H9 (cell line): ENCODE measurements at places on chromosomes 13 and 19. TPM values are rescaled to one million over a fixed set of nuclear protein-coding genes. Genes with fewer than 3 reads are reported as not detected.

DNA sequence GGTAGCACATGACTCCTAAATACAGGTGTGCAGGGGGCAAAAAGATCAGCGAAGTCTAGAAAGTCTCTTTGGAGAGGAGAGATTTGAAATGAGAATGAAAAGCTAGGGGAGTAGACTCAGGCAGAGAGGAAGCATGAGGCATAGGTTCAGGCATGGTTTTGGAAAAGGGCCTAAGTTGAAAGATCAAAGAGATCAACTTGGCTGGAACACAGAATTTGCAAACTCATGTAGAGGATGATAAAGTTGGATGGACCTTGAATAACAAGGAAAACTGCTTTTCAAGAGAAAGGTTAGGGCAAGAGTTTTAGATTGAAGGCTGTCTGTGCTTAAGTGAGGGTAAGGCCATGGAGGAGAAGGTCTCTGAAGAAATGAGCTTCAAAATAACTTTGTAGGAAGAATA is 47.4 kb upstream of the UBAC2 start:
- no peak overlapping the region for H3K27ac ChIP-seq
- no peaks in the 10 kb centered on the region for H3K4me1 ChIP-seq
- no peak overlapping the region for H3K4me3 ChIP-seq
- no peak for DNase-seq

- no peak overlapping the region for H3K27ac ChIP-seq
- no peak overlapping the region for H3K4me3 ChIP-seq
- H3K4me1 ChIP-seq: peaks cover 2% of the 10 kb centered on the region; the same call in 1 of the 2 replicates
- H3K36me3 ChIP-seq: no peaks in the 10 kb centered on the region
Observed at GRCh38 chr19:18289471-18290301, 8.3 kb upstream of the JUND start.

DNA sequence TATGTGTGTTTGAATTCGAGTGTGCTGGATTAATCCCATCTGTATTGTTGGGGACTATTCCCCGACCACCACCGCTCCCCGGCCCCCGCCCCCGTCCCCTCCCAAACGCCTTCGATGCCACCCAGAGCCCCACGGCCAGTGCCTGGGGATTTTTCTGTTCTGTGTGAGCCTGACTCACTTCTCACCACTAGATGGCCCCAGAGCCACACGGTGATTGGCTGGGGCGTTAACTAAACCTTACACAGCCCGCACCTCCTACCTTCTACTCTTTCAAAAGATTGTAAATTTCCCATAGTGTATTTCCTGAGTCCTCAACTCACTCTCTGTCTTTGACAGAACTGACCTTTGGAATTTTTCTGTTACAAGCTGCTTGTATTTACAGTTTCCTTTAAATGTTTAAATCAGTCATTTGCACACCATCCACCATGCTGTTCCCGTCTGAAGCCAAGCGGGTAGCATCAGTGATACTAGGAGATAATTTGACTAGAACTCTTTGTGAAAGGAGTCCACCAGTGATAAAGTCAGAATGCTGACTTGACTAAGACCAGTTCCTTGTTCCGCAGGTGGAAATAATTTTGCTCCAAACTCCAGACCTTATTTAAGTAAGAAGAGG is 61.4 kb downstream of the RFX2 start:
- no peak overlapping the region for H3K27ac ChIP-seq
- peak; percentile 77 for DNase-seq
- no peaks in the 10 kb centered on the region; the same call in 1 of the 2 replicates for H3K4me1 ChIP-seq
- H3K4me3 ChIP-seq: no peak overlapping the region

DNA sequence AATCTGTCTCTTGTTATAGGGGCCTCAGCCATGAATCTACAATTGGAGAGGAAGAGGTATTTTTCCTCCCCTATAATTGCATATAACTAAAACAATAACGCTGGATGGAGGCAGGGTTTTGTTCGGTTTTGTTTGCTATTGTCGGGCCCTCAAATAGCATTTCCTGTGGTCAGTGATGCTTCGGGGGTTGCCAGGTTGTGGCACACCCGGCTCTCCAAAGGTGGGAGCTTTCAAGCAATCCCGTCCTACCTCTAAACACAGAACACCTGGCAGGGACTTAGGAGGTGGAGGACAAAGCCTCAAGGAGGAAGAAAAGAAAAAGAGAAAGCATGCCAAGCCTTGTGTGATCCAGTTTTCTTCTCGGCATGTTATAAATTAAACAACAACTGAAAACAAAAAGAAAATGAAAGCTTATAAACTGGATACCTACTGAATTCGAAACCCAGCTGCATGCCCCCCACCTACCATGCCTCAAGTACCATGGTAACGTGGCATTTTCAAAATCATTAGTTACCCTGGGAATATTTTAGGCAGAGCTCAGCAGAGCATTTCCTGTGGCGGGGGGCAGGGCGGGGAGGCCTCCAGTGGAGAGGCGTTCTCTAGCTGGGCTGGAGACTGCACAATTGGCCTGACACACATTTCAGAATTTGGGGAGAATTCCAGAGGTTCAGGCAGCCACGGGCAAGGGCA is 213.8 kb downstream of the DCLK1 start:
- no peak overlapping the region for H3K27ac ChIP-seq
- H3K36me3 ChIP-seq: no peaks in the 10 kb centered on the region; the same call in 2 of the 3 replicates
- H3K4me3 ChIP-seq: no peak overlapping the region
- peaks cover 27% of the 10 kb centered on the region for H3K4me1 ChIP-seq
- no peak for DNase-seq
- H3K27me3 ChIP-seq: no peaks in the 10 kb centered on the region

DNA sequence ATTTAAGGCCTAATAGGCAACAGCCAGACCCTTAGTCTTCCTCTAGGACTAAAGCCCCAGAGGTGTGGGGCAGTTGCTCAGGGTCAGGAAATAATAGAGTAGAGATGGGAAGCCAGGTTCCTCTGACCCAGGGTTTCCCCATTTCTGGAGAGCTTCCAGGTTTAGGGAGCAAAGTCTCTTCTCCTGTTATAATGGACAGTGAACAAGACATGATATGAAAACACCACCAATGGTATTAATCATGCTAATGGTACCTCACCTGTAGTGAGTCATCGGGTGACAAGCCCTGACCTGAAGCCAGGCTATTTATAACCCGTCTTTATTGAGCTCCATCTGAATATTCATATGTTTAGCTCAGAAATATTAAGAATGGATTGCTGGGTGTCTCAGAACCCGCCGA is 24.6 kb downstream of the BICRA start:
- H3K27me3 ChIP-seq: no peaks in the 10 kb centered on the region
- H3K4me3 ChIP-seq: no peak overlapping the region
- no peak overlapping the region for H3K27ac ChIP-seq
- peaks cover 20% of the 10 kb centered on the region for H3K36me3 ChIP-seq
- DNase-seq: no peak
- no peaks in the 10 kb centered on the region for H3K4me1 ChIP-seq

DNA sequence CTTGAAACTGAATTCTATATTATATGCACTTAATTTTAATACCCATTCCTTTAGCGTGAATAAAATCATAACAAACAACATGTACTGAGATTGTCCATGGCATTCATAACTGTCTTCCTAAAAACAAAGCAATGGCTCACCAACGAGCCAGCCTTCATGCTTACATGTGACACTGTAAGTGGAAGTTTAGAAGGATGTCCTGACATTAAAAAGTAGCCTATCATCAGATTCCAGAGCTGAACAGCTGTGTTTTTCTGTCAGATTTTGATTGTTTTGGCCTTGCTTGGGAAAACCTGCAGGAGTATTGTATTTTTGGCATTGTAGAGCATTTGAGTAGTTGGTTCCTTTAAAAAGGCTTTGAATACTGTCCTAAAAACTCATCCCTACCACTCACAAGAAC is 21.3 kb downstream of the ANKRD10 start:
- no peaks in the 10 kb centered on the region for H3K27me3 ChIP-seq
- H3K36me3 ChIP-seq: peaks cover 64% of the 10 kb centered on the region
- H3K27ac ChIP-seq: no peak overlapping the region
- no peak overlapping the region for H3K4me3 ChIP-seq
- DNase-seq: no peak

DNA sequence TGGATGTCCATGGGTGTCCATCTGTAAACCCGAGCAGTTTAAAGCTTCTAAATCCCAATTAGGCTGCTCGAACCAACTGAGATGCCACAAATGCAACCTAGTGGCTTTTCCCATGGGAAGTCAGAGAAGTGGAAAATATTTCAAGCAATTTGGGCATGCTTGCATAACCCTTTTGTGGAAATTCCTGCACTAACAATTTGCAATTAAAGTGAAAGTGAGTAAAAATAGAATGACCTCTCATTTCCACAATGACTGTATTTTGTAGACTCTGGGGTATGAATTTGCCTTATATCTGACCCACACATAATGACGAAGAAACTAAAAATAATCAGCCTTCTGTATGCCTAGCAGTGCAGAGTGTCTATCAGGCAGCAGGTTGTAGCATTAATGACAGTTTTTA is 91.8 kb upstream of the TSC22D1 start:
- H3K4me3 ChIP-seq: no peak overlapping the region
- no peak overlapping the region for H3K27ac ChIP-seq
- H3K4me1 ChIP-seq: no peaks in the 10 kb centered on the region; the same call in 1 of the 2 replicates
- DNase-seq: no peak
- no peaks in the 10 kb centered on the region for H3K27me3 ChIP-seq
- no peaks in the 10 kb centered on the region for H3K36me3 ChIP-seq

SGTA gene
- 102 TPM in 2 replicates for total RNA-seq

CYP4F11 gene
- total RNA-seq: not detected in 2 replicates

KIRREL2 gene
- 3.1 and 3.6 TPM in 2 replicates for total RNA-seq

EDNRB gene
- 6.6 TPM in 2 replicates for total RNA-seq
